ENCODE measurements at places on chromosomes 7 and 10. TPM values are rescaled to one million over a fixed set of nuclear protein-coding genes. Genes with fewer than 3 reads are reported as not detected.

DNA sequence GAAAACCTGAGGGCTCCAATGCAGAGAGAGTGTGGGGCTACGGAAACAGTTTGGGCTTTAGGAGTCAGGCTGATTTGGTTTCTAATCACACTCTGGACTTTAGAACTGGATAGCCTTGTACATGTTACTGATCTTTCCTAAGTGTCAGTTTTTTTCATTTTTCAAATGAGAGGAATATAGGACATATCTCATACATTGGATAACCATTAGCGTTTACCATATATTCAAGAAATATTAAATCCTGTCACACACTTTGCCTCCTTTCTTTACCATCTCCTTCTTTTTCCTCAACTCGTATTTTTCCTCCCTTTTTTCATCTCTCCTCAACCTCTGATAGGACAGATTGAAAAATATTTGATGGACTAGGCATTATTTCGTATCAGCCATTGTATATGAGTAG lies 885.7 kb downstream of the LRMDA start:
- no peak for DNase-seq

DNA sequence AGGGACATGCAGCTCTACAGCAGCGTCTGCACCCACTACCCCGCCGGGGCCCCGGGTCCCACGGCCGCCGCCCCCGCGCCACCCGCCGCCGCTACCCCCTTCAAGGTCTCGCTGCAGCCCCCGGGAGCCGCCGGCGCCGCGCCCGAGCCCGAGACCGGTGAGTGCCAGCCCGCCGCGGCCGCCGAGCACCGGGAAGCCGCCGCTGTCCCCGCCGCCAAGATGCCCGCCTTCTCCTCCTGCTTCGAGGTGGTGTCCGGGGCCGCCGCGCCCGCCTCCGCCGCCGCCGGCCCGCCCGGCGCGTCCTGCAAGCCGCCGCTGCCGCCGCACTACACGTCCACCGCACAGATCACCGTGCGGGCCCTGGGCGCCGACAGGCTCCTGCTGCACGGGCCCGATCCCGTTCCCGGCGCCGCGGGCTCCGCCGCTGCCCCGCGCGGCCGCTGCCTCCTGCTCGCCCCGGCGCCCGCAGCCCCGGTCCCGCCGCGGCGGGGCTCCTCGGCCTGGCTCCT lies 631 bp downstream of the OTUD1 start:
- DNase-seq = no peak

DNA sequence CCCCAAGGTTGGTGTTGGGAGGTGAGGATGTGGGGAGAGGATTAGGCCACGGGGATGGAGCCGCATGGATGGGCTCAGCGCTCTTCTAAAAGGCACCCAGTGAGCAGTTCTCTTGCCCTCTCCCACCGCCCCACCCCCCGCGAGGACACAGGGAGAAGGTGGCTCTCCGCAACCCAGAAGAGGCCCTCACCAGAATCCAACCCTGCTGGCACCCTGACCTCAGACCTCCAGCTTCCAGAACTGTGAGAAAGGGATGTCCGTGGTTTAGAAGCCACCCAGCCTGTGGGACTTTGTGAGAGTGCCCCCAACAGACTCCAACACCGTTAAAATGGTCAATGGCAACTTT lies 242.8 kb upstream of the PPP2R2D start:
- DNase-seq = no peak

DNA sequence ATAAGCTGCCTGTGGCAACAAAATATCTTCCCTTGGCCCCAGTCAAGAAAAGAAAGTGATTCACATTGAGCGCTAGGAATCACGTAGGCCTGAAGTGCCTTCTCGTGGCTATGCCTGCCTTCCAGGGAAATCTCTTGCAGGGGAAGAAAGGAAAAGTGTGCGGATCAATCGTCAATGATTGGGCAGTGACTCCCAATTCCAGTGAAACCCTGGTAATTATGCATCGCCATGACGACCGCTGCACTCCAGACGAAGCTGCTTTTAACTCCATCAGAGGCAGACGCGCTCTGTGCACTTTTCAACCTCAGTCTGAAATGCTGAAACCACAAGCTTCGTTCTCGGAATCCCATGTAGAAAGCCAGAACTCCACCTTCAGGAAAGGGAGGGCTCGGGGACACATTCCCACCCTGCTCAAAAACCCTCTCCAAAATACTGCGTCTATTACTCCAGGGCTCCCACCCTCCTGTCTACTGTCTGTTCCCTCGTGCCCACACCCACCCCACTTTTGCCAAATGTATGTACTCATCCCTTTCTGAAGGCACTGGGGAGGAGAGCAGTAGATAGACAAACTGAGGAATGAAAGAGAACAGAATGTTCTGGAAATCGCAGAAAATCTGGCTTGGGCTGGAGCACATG lies 24.2 kb upstream of the PRKAG2 start:
- no peak for DNase-seq

DNA sequence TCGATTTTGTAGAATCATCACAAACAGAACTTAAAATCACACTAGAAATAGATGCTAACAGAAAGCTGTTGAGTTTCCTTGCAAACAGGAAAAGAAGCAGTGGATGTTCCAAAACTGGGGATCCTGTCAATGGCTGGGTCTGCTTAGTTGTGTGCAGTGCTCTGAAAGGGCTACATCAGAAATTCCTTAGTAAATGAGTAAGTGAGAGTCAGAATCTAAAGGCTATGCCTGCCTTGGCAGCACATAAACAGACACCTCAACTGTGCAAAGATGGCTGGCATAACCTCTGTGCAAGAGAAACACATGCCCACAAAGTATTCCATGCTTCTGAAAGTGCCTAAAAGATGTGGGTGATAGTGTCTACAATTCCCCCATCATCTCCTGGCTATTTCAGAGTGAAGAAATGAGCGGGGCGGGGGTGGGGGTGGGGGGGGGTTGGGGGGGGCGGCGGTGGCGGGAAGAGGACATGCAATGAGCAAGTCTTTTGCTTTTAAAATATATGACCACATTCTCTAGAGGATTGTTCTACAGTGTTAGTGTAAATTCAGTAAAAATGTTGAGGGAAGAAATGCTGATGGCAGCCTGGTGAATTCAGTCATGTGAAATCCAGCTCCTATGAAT lies 138.1 kb upstream of the LAMB4 start:
- no peak for DNase-seq

DNA sequence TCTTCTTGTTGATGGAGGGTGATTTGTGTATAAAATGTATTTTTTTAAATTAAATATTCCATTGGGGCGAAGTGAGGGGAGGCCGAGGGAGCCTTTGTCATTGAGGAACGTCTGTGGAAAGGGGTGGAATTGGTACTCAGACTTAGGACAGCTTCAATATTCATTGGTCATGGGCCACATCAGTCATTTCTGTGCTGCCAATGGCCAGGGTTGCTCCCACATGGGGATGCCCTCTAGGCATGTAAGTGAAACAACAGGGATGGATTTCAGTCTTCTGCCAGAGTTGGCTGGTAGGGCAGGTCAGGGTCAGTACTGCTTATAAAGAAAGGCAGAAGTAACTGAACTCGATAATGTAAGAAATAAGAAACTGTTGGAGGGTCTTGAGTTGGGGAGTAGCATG lies 47.2 kb downstream of the NEURL1 start:
- DNase-seq = no peak

DNA sequence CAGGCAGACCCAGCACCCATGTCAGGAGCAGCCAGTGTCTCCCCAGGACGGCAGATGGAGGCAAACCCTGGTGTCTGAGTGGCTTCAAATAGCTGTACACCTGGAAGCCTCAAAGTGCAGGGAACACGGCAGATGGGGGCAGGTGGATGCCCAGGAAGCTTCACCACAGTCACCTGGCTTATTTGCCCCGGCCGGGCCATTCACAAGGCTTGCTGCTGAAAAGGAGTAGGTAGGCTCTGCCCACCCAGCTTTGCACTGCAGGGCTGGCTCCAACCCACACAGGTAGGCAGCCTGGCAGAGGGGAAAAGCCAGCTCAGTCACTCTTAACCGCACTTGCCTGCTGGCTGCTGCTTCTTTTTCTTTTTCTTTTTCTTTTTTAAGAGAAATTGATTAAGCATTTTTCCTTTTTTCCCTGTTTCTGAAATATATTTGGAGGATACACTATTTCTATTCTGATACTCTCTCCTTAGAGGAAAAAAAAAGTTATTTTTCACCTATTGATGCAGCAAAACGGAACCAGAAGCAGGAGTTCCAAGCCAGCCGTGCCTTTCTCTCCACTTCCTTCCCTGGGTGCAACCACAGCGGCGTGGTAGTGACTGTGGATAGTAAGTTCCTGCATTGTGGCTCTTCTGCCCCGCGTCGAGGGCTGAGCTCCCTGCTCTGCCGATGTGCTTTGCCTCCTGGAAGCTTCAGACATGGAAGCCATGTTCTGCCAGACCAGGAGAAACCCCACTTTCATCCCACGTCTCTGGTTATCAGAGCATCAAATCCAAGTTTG lies 118.3 kb downstream of the KLF6 start:
- no peak for DNase-seq

DNA sequence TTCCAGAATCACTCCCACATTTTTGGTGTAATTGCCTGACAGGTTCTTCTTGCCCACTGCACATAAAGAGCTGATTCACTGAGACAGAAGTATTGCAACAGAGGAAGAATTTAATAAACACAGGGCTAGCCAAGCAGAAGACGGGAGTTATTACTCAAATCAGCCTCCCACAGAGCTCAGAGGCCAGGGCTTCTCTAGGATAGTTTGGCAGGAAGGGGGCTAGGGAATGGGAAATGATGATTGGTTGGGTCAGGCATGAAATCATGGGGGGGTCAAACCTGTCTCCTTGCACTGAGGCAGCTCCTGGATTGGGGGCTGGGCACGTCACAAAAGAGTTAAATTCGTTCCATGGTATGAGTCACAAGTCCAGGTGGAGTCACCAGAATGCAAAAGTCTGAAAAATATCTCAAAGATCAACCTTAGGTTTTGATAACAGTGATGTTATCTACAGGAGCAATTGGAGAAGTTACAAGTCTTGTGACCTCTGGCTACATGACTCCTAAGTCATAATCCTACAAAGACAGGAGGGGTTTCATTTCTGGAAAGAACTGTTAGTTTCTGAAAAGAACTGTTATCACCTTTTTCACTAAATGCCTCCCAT lies 30.2 kb upstream of the ERCC6 start:
- DNase-seq = no peak

GRCh38 chr10:28668363-28669226 lies 8.7 kb upstream of the BAMBI start:
- peak; percentile 74 for DNase-seq

DNA sequence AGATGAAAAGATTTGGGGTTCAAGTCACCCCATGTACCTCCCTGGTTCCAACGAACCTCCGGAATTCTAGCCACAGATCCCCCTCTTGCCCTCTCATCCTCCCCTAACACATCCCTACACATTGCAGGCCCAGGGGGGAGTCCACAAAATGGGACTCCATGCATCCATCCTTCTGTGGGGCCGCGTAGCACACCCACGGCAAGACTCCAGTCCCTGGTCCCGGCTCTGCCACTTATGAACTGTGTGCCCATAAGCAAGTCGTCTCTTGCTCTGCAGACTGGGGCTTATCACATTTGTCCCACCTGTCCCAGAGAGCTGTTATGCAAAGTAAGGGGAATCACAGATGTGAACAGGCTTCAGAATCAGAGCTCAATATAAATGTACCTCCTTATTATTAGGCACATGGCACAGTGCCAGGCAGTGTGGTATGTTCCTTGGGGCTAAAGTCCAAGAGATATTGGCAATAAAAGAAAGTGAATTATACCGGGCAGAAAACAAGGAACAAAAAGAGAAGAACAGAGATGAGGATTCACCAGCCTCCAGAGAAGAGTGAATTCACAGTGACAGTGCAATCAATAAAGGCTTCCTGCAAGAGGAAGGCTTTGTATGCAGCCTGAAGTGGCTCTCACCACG lies 73.9 kb downstream of the KCNMA1 start:
- DNase-seq = no peak

- DNase-seq = no peak
These were observed 136.8 kb downstream of the KLF6 start for GRCh38 chr10:3648170-3648569.

DNA sequence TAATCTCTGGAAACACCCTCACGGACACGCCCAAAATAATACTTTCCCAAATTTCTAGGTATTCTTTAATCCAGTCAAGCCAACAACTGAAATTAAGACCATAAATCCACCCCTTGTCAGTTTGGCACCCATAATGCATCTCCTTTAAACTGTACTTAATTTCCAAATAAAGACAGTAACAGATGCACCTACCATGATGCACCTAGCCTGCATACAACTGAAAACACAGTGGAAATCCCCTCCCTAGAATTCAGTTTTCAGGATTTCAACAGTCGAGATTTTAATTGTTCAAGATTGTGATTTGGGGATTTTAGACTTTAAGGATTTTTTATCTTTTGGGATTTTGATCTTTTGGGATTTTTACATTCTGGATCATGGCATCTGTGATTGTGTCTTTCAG lies 17.1 kb downstream of the STK17A start:
- DNase-seq = no peak

DNA sequence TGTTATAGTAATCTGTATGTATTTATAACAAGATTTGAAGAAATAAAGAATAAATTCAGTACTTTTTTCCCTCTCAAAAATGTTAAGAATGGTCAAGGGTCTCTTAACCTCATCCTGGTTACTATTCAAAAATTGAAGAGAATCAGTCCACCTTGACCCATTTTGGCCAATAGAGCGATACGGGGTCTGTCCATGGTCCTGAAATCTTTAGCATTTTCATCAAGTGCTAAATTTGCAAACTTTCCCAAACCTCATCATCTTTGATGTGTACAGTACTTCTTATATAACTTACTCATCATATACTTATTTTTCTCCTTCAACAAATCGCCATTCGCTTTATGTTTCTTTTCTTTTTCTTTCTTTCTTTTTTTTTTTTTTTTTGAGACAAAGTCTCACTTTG lies 23.6 kb downstream of the TMEM178B start:
- DNase-seq = no peak

GRCh38 chr10:129894698-129895097 lies 69.4 kb downstream of the EBF3 start:
- no peak for DNase-seq

GRCh38 chr7:64793106-64793755 lies 997 bp upstream of the ZNF138 start:
- DNase-seq = no peak

DNA sequence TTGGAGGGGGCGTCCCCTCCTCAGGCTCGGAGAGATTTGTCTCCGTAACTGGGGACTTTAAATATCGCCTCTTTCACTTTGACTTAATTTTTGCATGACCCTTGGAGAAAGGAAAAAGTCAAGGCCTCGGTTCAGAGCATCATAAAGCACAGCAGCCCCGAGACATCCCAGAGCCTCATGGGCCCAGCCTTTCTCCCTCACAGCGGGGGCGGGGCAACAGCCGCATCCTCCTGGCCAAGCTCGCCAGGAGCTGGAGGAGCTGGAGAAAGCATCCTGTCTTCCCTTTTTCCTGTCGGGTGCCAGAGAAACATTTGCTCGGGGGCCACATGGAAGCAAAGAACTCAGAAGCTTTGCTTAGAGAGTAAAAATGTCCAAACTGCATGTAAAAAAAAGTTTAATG lies 43.6 kb upstream of the DPYSL4 start:
- peak; percentile 10 for DNase-seq

GRCh38 chr10:119931871-119932270 lies 39.3 kb downstream of the SEC23IP start:
- no peak for DNase-seq

The ZNF33B gene
- 10.4 TPM for total RNA-seq

The C10orf53 gene
- not detected for total RNA-seq

The SLC26A5 gene
- not detected for total RNA-seq

The RAB19 gene
- not detected for total RNA-seq

The SFTPA1 gene
- total RNA-seq = not detected

The FAM24B gene
- 1.4 TPM for total RNA-seq

The STARD3NL gene
- total RNA-seq = 34.8 TPM

The GIMAP5 gene
- 18.6 TPM for total RNA-seq

The PLAU gene
- total RNA-seq = 20.1 TPM

The HOXA7 gene
- total RNA-seq = 0.39 TPM

The UCN3 gene
- total RNA-seq = not detected

The GPER1 gene
- total RNA-seq = 7.6 TPM

The CNOT4 gene
- 25.0 TPM for total RNA-seq
